Esophagus squamous epithelium (tissue), 5 donors: ENCODE measurements at places on chromosomes 4 and X. TPM values are rescaled to one million over a fixed set of nuclear protein-coding genes. Genes with fewer than 3 reads are reported as not detected.

KIAA1210 gene
- not detected for total RNA-seq

RNF128 gene
- 9.5 TPM for total RNA-seq

ADH1B gene
- 45.0 TPM for total RNA-seq

CASP6 gene
- 7.0 TPM for total RNA-seq

SLC6A14 gene
- total RNA-seq: 34.8 TPM

DNA sequence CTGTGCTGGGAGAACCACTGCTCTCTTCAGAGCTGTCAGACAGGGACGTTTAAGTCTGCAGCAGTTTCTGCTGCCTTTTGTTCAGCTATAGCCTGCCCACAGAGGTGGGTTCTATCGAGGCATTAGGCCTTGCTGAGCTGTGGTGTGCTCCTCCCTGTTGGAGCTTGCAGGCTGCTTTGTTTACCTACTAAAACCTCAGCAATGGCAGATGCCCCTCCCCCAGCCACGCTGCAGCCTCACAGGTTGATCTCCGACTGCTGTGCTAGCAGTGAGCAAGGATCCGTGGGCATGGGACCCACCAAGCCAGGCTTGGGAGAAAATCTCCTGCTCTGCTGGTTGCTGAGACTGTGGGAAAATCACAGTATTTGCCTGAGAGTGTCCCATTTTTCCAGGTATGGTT is 133.8 kb upstream of the UBQLN2 start:
- no peaks in the 10 kb centered on the region for H3K36me3 ChIP-seq
- DNase-seq: no peak
- H3K27ac ChIP-seq: no peak overlapping the region
- no peaks in the 10 kb centered on the region for H3K4me1 ChIP-seq

DNA sequence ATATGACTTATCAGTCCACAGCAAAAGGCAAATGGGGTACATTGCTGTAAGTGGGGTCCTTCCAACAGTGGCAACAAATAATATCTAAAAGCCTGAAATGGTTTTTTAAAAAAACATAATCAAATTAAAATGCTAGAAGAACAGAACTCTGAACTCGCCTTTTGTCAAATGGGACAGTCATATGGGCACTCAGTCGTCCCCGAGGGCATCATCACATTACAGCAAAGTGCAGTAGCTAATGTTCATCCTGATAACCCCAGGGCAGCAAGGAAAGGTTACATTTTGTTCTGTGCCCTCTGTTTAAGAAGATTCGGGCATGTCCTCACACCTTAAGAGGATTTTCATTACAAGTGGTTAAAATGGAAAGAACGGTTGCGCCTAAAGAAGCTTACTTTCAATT is 997.9 kb upstream of the TENM3 start:
- H3K4me3 ChIP-seq: no peak overlapping the region
- H3K4me1 ChIP-seq: no peaks in the 10 kb centered on the region
- H3K27ac ChIP-seq: no peak overlapping the region
- H3K27me3 ChIP-seq: no peaks in the 10 kb centered on the region
- H3K36me3 ChIP-seq: no peaks in the 10 kb centered on the region

GRCh38 chrX:10414862-10415261 is 205.5 kb downstream of the MID1 start:
- H3K36me3 ChIP-seq: no peaks in the 10 kb centered on the region
- H3K27ac ChIP-seq: no peak overlapping the region
- no peaks in the 10 kb centered on the region for H3K4me1 ChIP-seq
- no peaks in the 10 kb centered on the region for H3K27me3 ChIP-seq
- no peak for DNase-seq

DNA sequence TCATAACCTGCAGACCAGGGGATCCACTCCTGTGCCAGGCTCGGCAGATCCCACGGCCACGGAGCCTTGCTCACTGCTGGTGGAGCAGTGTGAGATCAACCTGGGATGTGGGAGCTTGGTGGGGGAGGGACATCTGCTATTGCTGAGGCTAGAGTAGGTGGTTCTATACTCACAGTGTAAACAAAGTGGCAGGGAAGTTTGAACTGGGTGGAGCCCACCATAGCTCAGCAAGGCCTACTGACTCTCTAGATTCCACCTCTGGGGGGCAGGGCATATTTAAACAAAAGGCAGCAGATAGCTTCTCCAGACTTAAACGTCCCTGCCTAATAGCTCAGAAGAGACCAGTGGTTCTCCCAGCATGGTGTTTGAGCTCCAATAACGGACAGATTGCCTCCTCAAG is 54.7 kb upstream of the EPHA5 start:
- no peaks in the 10 kb centered on the region for H3K4me1 ChIP-seq
- H3K4me3 ChIP-seq: no peak overlapping the region
- no peaks in the 10 kb centered on the region for H3K27me3 ChIP-seq
- no peaks in the 10 kb centered on the region for H3K36me3 ChIP-seq
- no peak overlapping the region for H3K27ac ChIP-seq

- no peaks in the 10 kb centered on the region for H3K36me3 ChIP-seq
- no peak overlapping the region for H3K27ac ChIP-seq
- no peaks in the 10 kb centered on the region for H3K4me1 ChIP-seq
- H3K27me3 ChIP-seq: no peaks in the 10 kb centered on the region
These were observed 41.2 kb downstream of the LONRF3 start for GRCh38 chrX:119015407-119016237.

- H3K36me3 ChIP-seq: no peaks in the 10 kb centered on the region
- no peak overlapping the region for H3K27ac ChIP-seq
- no peak overlapping the region for H3K4me3 ChIP-seq
- DNase-seq: no peak
These were observed 509.0 kb downstream of the KLHL13 start for GRCh38 chrX:117607561-117607960.

DNA sequence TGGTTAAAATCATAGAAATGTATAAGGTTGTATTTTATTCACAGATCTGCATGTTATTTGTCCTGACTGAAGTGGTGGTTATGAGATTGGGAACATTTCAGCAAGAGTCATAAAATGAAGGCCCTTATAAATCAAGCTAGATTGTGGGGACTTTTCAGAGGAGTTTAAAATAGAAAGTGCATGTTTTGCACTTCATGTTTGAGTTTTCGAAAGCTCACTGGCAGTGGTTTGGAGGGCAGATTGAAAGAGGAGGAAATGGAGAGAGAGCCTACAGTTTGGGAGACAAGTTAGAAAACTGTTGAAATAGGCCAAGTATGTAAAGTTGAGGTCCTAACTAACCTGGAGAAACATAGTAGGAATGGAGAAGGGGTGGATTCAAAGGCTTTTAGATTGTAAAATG is 124.9 kb downstream of the KDM6A start:
- H3K27me3 ChIP-seq: no peaks in the 10 kb centered on the region
- H3K36me3 ChIP-seq: no peaks in the 10 kb centered on the region
- H3K4me3 ChIP-seq: no peak overlapping the region
- H3K27ac ChIP-seq: no peak overlapping the region
- H3K4me1 ChIP-seq: peaks cover 8% of the 10 kb centered on the region

- no peaks in the 10 kb centered on the region for H3K27me3 ChIP-seq
- no peaks in the 10 kb centered on the region for H3K4me1 ChIP-seq
- no peaks in the 10 kb centered on the region for H3K36me3 ChIP-seq
These were observed 60.8 kb downstream of the RRAGB start for GRCh38 chrX:55778322-55778721.

DNA sequence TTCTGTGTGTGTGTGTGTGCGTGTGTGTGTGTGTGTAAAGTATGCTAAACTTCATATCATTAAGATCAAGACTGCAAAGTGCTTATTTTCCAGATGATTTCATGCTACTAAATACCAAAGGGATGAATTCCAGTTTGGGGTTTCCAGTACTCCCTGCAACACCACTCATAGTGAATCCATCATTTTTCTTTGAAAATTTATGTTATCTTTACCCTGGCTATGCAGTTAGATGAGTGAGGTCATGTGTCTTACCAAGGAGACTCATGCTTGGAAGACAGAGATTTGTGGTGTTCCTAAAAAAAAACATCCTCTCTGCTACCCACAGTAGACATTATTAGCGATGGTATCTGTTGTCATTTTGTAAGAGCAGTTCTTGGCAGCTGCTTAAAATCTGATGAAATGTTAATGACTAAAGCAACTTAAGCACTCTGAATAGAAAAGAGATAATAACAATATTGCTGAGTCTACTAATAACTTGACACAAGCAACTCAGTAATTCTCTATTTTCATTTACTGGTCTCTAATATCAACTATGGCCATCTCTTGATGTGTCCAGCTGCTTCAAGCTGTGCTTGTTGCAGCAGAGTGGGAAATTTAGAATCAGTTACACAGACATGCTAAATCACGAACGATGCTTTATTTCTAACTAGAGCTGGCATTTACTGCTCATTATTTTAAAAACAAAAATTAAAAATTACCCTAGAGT is 1953.0 kb upstream of the IGFBP7 start:
- H3K27me3 ChIP-seq: no peaks in the 10 kb centered on the region
- no peak overlapping the region for H3K27ac ChIP-seq
- H3K4me3 ChIP-seq: no peak overlapping the region
- no peak for DNase-seq
- no peaks in the 10 kb centered on the region for H3K4me1 ChIP-seq
- no peaks in the 10 kb centered on the region for H3K36me3 ChIP-seq

DNA sequence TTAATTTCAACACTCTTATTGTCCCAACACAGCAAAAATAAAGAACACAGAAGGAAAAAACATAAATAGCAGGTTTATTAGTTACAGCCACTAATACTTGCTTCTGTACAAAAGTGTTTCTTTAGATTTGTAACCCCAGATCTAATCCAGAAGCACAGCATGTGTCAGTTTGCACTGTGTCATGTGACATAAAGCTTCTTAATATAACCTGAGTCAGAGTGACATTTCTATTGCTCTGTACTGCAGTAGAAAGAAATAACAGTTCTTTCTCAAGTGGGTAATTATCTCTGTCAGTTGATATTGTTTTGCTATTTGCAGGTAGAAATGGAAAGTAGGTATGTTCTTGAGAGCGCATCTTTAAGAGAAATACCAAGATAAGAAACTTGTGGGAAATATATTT is 422.5 kb downstream of the ZIC3 start:
- no peaks in the 10 kb centered on the region for H3K27me3 ChIP-seq
- no peak for DNase-seq
- H3K36me3 ChIP-seq: no peaks in the 10 kb centered on the region
- no peaks in the 10 kb centered on the region for H3K4me1 ChIP-seq
- no peak overlapping the region for H3K27ac ChIP-seq

DNA sequence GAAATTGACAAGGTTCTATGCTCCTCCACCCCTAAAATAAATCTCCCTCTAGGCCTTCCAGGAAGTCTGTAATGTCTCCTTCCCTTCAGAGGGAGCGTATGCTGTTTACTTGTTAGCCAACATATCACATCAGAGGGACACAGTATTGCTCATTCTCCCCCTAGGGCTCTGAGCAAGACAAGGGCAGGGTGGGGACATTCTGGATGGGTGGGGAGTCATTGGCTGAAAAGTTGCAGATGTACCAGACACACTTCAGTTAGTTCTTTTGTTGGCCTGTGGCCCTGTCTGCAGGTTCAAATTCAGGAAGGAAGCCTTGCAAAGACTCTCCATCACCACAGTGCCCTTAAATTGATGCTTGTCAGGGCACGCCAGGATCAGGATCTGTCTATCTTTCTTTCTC is 106.3 kb upstream of the TEX13D start:
- DNase-seq: no peak
- no peaks in the 10 kb centered on the region for H3K27me3 ChIP-seq
- no peak overlapping the region for H3K4me3 ChIP-seq
- no peaks in the 10 kb centered on the region for H3K4me1 ChIP-seq
- H3K27ac ChIP-seq: no peak overlapping the region
- H3K36me3 ChIP-seq: no peaks in the 10 kb centered on the region

DNA sequence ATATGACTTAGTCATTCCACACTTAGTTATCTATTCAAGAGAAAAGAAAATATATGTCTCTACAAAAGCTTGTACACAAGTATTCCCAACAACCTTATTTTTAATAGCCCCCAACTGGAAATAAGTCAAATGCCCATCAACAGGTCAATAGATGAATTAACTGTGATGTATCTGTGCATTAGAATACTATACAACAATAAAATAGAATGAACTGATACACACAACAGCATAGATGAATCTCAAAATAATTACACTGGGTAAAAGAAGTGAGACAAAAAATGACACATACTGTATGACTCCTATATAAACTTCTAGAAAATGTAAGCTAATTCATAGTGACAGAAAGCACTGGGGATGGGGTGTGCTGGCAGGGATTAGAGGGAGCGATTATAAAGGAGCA is 354.1 kb upstream of the DIPK2B start:
- H3K36me3 ChIP-seq: no peaks in the 10 kb centered on the region
- H3K27ac ChIP-seq: no peak overlapping the region
- DNase-seq: no peak
- H3K27me3 ChIP-seq: no peaks in the 10 kb centered on the region
- no peak overlapping the region for H3K4me3 ChIP-seq

GRCh38 chr4:150217808-150218207 is 139.6 kb downstream of the DCLK2 start:
- DNase-seq: no peak
- H3K36me3 ChIP-seq: no peaks in the 10 kb centered on the region
- no peak overlapping the region for H3K4me3 ChIP-seq
- H3K27ac ChIP-seq: no peak overlapping the region
- H3K27me3 ChIP-seq: no peaks in the 10 kb centered on the region

GRCh38 chrX:133722756-133723155 is 262.6 kb downstream of the GPC3 start:
- H3K4me3 ChIP-seq: no peak overlapping the region
- H3K36me3 ChIP-seq: no peaks in the 10 kb centered on the region
- no peak overlapping the region for H3K27ac ChIP-seq
- DNase-seq: no peak
- no peaks in the 10 kb centered on the region for H3K4me1 ChIP-seq

DNA sequence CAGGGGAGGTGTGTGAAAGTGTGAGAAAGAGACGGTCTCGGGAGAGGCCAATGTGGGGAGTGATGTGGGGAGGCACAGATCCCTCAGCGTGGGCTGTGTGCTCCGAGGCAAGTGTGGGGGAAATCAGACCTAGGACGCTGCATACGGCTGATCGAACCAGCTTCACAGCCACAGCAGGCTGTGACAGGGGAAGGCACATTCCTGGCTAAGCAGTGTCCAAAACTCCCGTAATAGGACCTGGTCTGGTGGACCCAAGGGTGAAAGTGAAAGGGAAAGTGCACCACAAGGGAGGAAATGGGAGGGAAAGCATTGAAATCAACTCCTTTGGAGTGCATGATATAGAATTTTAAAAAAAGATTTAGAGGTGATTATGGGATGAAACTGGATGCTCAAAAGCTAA is 10.9 kb upstream of the RHOXF2 start:
- no peaks in the 10 kb centered on the region for H3K4me1 ChIP-seq
- no peak for DNase-seq
- H3K27me3 ChIP-seq: no peaks in the 10 kb centered on the region
- H3K27ac ChIP-seq: no peak overlapping the region

- no peaks in the 10 kb centered on the region for H3K27me3 ChIP-seq
- H3K36me3 ChIP-seq: no peaks in the 10 kb centered on the region
- DNase-seq: no peak
These were observed 618.1 kb downstream of the PPP4R3C start for GRCh38 chrX:26845056-26845455.

GRCh38 chrX:18755651-18756050 is 48.2 kb downstream of the PPEF1 start:
- no peaks in the 10 kb centered on the region for H3K27me3 ChIP-seq
- no peak for DNase-seq
- no peaks in the 10 kb centered on the region for H3K4me1 ChIP-seq
- no peak overlapping the region for H3K4me3 ChIP-seq
